AG04449 (cell line): ENCODE measurements at places on chromosomes 1 and 21.

DNA sequence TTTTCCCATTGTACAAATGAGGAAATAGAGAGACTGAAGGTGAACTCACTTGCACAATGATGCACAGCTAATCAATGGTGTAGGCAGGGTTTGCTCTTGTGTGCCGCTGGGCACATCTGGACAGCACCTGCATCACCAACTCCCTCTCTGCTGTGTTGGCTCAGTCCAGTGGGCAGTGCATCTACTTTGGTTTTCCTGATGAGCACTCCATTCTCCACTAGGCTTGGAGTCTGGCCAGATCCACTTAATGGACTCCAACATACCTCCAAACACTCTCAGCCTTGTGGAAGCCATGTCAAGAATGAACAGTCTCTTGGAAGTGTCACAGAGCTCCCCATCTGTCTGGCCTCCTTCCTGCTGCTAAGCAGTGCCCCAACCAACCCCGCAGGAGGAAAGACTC is 152.2 kb downstream of the HIVEP3 start:
- no peak for DNase-seq

GRCh38 chr1:61388566-61388965 is 306.2 kb downstream of the NFIA start:
- DNase-seq: peak; percentile 16

- DNase-seq: no peak
Observed at GRCh38 chr1:204074274-204075138, 1.6 kb downstream of the SOX13 start.

- DNase-seq: no peak
Observed at GRCh38 chr1:18463984-18464664, 16.6 kb upstream of the KLHDC7A start.

DNA sequence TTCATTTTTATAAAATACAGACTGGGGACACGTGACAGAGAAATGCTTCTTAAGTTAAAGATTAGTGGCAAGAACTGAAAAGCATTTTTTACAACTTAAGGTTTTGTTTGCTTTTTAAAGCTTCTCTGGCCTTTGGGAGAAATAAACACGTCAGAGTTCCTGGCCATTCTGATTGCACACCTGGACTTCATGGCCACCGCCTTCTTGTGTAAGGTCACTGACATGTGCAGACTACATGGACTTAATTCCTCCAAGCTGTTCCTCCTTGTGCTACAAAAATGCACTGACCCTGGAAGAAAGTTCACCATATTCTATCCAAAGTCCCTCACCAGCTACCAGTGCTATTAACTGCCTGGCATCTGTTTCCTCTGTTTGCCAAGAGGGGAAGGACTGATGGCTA is 56.1 kb downstream of the GADD45A start:
- DNase-seq: no peak

DNA sequence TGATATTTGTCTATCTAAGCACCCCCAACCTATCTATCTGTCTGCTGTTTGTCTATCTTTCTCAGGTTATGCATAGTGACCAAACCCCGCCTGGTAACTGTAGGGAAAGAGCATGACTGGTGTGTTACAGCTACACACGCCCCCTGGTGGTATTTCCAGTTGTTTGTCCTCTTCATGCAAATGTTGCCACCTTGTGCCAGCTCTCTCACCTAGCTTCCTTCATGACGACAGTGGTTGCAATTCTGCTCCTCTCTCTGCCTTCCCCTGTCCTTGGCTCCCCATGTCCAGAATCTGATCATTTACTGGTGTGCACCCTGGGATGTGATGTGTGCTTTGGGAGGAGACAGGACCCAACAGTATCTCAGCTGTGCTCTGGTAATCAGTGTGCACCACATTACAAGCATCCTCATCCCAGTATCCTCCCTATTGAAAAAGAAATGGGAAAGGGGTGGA is 8.1 kb upstream of the INKA2 start:
- no peak for DNase-seq

- peak; percentile 58 for DNase-seq
Observed at GRCh38 chr1:31376375-31377134, 3.7 kb upstream of the FABP3 start.

DNA sequence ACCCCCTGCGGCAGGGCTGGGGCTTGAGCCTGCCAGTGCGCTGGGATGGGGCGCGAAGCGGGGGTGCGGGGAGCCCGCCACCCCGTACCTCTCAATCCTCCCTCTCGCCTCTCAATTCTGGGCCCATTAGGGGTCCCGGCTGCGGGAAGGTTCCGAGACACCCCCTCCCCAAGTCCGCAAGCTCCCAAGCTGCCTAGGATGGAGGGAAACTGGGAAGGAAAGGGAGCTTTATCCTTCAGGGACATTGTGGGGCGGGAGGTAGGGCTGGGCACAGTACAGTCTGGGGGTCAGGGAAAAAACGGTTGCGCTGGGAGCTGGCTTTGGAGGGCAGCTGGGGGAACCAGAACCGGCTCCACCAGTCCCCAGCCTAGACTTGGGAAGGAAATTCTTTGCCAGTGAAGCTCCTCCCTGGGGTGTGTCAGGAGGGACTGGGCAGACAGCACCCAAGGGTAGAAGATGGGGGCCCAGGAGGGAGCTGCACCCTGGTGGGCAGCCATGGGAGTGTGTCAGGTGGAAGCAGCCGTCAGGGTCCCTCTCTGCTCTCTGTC is 904 bp downstream of the GJB3 start:
- no peak for DNase-seq
